ENCODE measurements at places on chromosomes 7 and 10. TPM values are rescaled to one million over a fixed set of nuclear protein-coding genes. Genes with fewer than 3 reads are reported as not detected.

BLNK gene
- 1.4 TPM for total RNA-seq

FRMPD2 gene
- total RNA-seq = not detected

- DNase-seq = no peak
These were observed 17.1 kb upstream of the ING3 start for GRCh38 chr7:120933475-120933874.

TAS2R4 gene
- total RNA-seq = 2.4 TPM

DNA sequence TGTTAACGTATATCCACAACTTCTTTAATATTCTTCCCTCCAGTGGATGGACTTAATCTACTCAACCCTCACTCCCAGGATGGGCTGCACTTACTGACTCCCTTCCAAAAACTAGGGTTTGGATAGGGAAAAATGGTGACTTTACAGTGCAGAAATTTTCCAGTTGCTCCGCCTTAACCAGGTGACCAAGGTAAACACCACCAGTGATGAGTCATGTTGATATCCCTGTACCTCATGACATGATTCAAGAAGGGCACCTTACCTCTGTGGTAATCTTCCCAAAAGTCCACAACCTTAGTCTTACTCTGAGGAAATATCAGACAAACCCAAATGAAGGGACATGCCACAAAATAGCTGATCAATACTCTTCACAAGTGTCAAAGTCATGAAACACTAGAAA is 3.5 kb upstream of the GSTK1 start:
- DNase-seq = no peak

- no peak for DNase-seq
These were observed 437.8 kb downstream of the PLXDC2 start for GRCh38 chr10:20254078-20254477.

DNA sequence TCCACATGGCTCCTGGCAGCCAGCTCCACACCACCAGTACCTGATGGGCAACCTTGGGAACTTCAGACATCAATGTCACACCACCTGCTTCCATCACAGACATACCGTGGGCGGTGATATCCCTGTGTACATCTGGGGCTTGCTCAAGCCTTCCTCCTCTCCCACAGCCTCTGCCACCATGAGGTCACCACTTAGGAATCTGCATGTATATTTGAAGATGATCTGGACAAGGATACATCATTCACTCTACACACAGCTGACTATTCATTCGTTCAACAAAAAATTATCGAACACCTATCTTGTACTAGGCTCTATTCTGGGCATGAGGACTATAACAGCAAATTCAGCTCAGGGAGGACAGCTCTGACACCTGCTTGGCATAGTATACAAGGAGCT is 6.8 kb downstream of the DLG5 start:
- no peak for DNase-seq

GRCh38 chr10:125990974-125991373 is 94.6 kb downstream of the FANK1 start:
- no peak for DNase-seq

NUTM2B gene
- total RNA-seq = 1.3 TPM

- no peak for DNase-seq
These were observed 125.9 kb downstream of the GRK5 start for GRCh38 chr10:119333146-119333792.

DNA sequence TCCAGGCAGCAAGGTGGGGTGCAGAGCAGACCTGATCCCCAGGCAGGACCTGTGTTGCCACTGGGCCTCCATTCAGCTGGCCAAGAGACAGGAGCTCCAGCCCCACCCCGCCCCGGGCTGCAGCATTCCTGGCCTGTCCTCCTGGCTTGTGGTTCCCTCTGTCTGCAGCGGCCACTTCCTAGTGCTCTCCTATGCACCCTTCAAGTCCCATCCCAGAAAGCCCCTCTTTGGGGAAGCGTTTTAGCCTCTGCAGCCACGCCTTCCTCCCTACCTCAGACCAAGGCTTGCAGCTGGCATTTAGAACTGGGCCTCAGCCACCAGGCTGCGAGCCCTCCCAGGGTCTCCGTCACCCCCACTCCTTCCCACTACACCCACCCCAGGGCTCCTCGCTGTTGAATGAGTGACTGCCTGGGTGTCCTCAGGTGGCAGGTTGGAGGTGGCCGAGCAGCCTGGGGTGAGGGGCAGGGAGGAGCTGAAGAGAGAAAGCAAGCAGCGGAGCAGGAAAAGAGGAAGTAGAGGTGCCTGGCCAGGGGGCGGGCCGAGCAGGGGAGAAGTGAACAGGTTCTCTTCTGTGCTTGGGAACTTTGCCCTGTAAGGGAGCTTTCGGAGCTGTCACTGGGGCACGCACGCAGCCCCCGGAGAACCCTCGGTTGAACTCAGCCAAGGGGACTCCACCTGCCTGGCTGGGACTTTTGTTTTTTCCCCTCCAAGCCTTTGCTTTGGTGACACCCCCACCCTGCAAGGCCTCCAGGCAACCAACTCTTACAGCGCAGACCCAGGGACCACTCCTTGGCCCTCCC is 109.1 kb upstream of the TNRC18 start:
- peak; percentile 59 for DNase-seq

GDF2 gene
- total RNA-seq = not detected

OR2A5 gene
- total RNA-seq = not detected

GRCh38 chr10:102859911-102860310 is 5.9 kb downstream of the BORCS7 start:
- no peak for DNase-seq

GRCh38 chr10:110336111-110336721 is 31.5 kb upstream of the SMNDC1 start:
- DNase-seq = no peak

DNA sequence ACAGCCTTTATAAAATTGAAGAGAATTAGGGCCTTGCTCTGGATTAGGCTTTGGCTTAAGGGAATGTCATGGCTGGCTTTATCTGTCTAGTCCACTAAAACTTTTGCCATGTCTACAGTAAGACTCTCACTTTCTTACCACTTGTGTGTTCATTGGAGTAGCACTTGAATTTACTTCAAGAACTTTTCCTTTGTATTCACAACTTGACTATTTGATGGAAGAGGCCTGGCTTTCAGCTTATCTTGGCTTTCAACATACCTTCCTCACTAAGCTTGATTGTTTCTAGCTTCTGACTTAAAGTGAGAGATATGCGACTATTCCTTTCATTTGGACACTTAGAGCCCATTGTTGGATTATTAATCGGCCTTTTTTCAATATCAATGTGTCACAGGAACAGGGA is 96.1 kb downstream of the TPST1 start:
- DNase-seq = no peak

DNA sequence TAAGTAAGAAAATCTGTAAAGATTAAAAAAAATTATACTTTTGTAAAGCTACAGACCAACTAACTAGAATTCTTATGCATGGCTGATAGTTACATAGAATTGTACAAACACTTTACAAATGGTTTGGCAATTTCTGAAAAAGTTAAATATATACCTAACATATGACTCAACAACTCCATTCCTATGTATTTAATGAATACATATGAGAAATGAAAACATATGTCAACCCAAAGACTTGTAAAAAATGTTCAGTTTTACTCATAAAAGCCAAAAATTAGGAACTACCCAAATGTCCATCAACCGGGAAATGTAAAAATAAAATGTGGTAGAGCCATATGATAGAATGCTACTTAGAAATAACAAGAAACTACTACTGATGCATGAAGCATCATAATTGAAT is 152.6 kb upstream of the NRG3 start:
- no peak for DNase-seq

NAT16 gene
- not detected for total RNA-seq

- no peak for DNase-seq
These were observed 12.1 kb downstream of the GALNTL5 start for GRCh38 chr7:151968357-151968756.

DNA sequence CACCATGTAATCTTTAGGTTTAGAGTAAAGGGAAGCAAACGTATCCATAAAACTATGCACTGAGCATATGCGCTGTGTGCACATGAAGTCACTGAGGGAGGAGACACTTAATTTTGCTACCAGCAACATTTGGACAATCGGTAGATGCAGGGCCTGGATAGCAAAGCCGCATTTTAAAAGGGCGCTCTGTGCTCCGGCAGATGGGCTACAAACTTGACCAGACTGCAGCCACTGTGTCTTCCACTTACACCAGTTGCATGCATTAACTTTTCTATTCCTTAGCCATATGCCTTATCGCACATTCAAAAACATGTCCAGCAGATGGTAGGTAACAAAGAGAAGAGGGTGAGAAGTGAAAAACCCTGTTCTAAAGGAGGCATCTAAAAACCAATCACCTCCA is 18.3 kb downstream of the FAM171A1 start:
- DNase-seq = no peak

GRCh38 chr7:100446040-100446439 is 9.7 kb upstream of the PPP1R35 start:
- DNase-seq = peak; percentile 8

DNA sequence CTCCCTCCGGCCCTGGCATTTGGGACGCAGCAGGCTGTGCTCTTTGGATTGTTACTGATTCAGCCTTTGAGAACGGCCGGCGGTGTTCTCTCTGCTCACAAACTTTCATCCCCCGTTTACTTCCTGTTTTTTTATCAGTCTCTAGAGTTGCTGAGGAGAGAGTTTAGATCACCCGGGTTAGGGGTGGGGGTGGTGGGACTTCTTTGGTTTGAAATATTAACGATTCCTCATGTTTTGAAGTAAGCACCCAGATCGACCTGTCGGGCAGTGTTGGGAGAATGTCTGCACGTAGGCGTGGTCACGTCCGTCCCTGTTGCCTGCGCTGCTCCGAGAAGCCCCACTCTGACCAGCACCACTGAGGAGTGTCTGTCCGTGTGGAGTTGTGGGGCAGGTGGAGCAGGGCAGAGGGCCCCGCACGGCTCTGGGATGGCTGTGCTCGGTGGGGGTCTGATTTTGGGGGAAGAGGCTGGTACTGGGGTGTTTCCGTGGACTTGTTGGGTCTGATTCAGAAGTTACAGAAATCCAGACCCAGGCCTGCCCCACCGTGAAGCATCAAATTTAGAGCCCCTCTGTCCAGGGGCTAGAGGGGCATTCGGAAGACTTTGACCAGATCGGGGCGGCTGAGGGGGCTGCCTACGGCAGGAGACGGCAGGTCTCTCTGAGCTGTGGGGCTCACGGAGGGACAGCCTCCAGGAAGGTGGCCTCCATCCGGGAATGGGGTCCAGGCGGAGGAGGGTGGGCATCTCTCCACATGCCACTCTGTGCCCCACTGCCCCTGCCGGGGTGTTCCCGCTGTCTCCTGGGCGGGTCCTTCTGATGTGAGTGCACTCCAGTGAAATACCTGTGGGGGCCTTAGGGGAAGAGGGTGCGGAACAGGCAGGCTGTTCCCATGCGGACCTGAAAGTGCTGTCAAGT is 7.4 kb downstream of the INPP5A start:
- peak; percentile 26 for DNase-seq

GRCh38 chr7:151367284-151367683 is 25.7 kb downstream of the NUB1 start:
- no peak for DNase-seq

PCLO gene
- 3.6 TPM for total RNA-seq

DNA sequence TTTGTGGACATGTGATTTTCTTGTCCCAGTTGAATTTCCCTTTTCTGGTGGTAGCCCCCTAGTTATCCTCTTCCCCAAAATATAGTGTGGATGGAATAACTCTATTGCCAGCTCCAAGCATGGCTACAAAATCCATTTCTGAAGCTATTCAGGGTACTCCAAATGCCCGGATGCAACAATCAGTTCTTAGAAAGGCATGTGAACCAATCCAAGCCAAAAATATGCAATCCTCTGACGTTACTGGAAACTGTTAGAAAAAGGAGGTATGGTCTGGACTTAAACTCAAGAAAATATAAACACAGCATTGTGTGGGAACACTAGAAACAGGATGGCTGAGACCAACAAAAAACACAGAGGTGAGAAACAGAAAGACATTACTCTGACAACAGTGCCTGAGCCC is 347.0 kb downstream of the GPAM start:
- no peak for DNase-seq

GRCh38 chr7:44375236-44375699 is 49.9 kb upstream of the CAMK2B start:
- no peak for DNase-seq

DNA sequence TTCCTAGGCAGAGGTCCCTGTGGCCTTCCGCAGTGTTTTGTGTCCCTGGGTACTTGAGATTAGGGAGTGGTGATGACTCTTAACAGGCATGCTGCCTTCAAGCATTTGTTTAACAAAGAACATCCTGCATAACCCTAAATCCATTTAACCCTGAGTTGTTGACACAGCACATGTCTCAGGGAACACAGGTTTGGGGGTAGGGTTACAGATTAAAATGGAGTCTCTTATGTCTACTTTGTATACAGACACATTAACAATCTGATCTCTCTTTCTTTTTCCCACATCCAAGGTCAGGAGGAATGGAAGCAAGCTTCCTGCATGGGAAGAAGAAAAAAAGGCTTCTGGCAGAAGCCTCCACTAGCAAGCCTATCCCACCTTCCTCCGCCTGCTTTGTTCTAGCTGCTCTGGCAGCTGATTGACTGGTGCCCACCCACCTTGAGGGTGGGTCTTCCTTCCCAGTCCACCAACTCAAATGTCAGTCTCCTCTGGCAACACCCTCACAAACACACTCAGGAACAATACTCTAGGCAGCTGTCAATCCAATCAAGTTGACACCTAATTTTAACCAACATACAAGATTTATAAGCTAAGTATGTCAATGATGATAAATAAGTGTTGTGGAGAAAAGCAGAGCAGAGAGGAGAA is 176.5 kb upstream of the CCZ1B start:
- no peak for DNase-seq

GRCh38 chr7:2405201-2405600 is 1.8 kb downstream of the CHST12 start:
- DNase-seq = no peak

GRCh38 chr10:130497056-130498010 is 361.1 kb downstream of the GLRX3 start:
- DNase-seq = no peak

GRCh38 chr7:114530057-114530611 is 115.5 kb downstream of the FOXP2 start:
- DNase-seq = no peak

SLC16A9 gene
- total RNA-seq = 41.5 TPM

GRCh38 chr7:132022188-132022587 is 465.8 kb upstream of the PODXL start:
- no peak for DNase-seq

DNA sequence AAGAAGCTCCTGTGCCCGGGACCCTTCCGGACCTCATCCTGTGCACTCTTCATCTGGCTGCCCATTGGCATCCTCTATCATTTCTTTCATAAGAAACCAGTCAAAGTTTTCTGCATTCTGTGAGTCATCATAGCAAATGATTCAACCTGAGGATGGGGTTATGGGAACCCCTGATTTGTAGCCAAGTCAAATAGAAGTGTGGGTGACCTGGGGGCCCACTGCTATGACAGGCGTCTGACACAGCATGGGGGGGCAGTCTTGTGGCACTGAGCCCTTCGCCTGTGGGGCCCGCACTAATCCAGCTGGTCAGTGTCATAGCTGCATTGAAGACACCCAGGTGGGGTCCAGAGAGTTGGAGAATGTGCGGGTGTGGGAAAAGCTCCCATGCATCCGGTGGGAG is 230.4 kb downstream of the USP6NL start:
- no peak for DNase-seq

- DNase-seq = no peak
These were observed 395.6 kb downstream of the CALN1 start for GRCh38 chr7:72016574-72016973.
